Pulmonary artery endothelial cell (primary cell): ENCODE measurements at places on chromosomes 3 and 15. TPM values are rescaled to one million over a fixed set of nuclear protein-coding genes. Genes with fewer than 3 reads are reported as not detected.

The CCDC39 gene
- total RNA-seq: not detected in 2 replicates

- no peak for DNase-seq
Measured at GRCh38 chr3:71862371-71863140, 77.6 kb upstream of the PROK2 start.

GRCh38 chr3:33911525-33912322 lies 113.3 kb downstream of the PDCD6IP start:
- DNase-seq: no peak

- DNase-seq: no peak
Measured at GRCh38 chr15:50262533-50262932, 3.0 kb downstream of the HDC start.

- DNase-seq: peak; percentile 70
Measured at GRCh38 chr3:185744997-185745843, 79.6 kb downstream of the IGF2BP2 start.

The ARPIN gene
- total RNA-seq: 12.5 and 13.0 TPM in 2 replicates

GRCh38 chr15:57591237-57591821 lies 375 bp upstream of the MYZAP start:
- DNase-seq: no peak

The HIGD2B gene
- 0.07 and 0.13 TPM in 2 replicates for total RNA-seq

DNA sequence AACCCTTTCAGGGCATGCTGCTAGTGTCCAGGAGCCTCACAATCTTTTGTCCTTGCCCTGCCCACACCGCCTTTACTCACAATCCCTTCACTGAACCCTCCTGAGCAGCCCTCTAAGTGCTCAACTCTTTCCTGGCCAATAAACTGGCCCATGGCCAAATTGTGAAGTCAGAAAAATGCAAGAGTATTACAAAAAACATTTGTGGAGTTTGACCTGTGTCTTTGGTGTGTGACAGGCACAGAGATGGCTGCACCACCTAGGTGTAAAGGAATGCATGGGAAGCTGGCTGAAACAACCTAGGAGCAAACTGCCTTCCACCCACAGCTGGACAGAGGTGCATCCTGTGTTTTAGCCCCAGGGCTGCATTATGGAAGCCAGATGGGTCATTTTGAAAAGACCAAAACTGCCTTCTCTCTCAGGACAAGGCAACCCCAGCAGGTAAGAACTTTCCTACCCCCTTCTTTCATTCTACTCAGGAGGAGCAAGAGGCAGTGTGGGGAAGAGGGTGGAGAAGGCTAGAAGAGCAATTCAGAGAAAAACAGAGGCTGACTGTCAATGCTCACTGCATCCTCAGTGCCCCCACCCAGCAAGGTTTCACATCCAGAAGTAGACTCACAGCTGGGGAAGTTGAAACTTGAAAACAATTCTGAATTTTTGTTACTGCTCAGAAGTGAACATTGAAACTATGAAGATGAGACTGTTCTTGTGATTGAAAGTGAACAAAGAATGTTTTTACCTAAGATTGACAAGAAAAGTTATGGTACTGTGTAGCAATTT lies 78.6 kb downstream of the TRIM42 start:
- DNase-seq: no peak

The PAK2 gene
- 47.8 and 70.9 TPM in 2 replicates for total RNA-seq

DNA sequence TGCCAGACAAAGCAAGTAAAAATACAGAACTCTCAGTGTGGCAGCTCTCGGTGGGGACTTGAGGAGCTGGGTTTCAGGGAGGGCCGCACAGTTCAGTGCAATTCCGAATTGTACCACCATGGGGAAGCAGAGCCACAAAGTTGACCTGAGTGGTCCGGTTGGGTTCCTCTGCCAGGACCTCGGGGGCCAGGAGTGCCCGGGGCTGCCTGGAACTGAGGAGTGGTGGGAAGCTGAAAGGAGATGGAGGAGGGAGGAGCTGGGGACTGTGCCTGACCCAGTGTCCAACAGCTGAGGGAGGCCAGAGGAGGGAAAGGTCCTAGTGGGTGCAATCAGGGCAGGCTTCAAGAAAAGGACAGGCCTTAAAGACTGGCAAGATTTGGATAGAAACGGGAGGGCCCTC lies 32.2 kb upstream of the TRH start:
- DNase-seq: peak; percentile 8

GRCh38 chr15:78149805-78150751 lies 916 bp downstream of the IDH3A start:
- DNase-seq: no peak

The MINDY4B gene
- not detected in 2 replicates for total RNA-seq

DNA sequence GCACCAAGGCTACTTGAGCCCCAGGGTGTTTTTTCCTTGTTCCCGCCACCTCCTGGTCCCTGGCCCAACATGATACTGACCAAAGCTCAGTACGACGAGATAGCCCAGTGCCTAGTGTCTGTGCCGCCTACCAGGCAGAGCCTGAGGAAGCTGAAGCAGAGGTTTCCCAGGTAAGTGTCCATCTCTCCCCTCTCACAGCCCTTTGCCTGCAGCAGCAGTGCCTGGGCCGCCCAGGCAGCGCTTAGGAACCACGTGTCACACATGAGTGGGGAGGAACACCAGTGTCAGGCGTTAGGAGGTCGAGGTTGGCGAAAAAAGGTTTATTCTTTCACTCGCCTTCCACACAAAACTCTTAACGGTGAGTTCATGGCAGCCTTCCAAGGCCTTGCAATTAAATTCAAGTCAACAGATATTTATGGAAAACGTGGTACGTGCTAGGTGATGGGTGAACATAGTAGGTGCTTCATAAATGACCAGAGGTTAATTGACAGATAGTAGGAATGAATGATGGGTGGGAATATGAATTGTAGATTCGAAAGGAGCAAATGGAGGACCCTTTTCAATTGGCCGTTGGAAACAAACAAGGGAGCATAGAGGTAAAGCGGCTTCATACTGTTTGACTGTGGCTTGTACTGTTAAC lies 486 bp downstream of the CDIN1 start:
- no peak for DNase-seq

The ATP13A5 gene
- total RNA-seq: not detected in 2 replicates

- no peak for DNase-seq
Measured at GRCh38 chr3:42077785-42078184, 13.4 kb upstream of the TRAK1 start.

- no peak for DNase-seq
Measured at GRCh38 chr15:40234783-40235182, 4.1 kb upstream of the PAK6 start.

DNA sequence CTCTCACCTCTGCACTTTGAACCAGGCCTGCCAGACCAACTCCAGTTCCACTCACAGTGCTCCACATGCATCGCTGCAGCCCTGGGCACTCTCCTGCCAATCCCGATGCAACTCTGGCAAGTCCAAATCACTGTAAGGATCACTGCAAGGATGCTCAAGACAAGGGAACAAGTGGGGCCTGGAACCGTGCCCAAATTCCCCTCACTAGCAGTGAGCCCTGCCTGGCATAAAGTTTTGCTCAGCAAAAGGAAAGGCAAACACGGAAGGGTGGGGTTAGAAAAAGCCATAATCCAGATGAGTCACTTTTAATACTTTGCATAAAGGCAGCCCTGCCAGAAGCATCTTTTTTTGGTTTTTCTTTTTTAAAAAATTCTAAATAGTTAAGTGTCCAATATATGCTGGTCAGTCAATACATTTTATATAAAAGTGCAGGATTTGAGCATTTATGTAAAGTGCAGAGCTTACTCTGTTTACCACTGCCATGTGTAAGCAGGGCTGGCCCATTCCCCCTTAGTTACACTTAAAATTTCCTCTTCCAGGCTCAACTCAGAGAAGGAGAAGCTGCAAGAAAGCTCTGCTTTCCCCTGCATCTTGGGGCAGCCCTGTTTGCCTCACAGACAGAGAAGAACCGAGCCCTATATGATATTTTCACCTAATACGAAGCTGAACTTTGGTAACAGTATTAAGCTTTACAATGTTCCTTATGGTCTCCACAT lies 102.2 kb downstream of the CD47 start:
- no peak for DNase-seq

The LEO1 gene
- total RNA-seq: 23.1 and 36.6 TPM in 2 replicates

DNA sequence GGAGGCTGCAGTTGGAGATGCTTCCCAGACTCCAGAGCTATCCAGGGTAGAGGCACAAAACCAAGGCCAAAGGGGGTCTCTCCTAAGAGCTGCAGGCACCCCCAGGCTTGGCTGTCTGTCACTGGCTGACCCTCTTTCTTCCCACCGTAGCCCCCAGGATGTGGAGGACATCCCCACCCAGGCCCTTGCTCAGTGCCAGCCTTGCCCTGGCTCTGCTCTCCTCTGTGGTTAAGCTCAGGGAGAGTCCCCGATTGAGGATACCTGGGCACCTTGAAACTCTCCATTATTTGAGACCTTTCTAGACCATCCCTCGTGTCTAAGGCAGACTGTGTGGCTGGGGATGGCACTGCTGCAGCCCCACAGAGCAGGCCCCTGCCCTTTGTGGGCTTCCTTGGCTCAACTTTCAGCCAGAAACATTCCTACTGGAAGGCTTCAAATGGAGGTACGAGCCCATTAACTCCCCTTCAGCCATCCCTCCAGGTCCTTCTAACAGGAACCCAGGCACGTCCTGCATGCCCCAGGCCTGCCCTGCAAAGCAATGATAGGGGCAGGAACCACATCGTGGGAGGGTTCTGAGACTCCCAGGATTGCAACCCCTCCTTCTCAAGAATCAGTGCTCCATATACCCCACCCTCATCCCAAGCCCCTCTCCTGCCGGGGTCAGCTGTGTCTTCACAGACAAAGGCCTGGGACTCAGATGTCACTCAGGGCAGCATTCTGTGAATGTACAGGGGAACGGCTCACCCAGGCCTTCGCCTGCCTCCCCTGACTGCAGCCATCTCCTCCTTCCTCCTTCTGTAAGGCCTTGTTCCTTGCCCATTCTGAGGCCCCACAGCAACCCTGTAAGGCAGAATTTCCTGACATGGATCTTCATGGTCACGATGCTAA lies 102.9 kb upstream of the ABHD17C start:
- no peak for DNase-seq

- DNase-seq: no peak
Measured at GRCh38 chr15:86064326-86064725, 15.3 kb upstream of the AGBL1 start.

DNA sequence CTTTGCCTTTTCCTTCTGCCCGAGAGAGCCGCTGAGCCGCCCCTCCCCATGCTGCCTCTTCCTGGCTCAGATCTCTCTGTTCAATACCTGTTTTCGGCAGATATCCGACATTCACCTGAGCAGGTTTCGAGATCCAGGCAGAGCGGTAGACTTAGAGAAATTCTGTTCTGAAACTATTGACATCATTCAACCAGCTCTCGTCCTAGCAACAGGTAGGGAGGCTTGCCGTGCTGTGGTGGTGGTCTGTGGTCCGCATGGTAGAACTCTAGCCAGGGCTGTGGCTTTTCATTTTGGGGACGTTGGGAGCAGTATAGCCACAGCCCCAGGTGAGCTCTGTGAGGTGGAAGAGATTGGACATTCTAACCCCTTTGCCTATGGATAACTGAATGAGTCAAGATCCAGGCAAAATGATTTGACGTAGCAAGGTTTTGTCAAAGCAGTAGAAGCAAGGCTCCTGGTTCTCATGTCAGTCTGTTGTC lies 810 bp downstream of the TMEM62 start:
- no peak for DNase-seq

DNA sequence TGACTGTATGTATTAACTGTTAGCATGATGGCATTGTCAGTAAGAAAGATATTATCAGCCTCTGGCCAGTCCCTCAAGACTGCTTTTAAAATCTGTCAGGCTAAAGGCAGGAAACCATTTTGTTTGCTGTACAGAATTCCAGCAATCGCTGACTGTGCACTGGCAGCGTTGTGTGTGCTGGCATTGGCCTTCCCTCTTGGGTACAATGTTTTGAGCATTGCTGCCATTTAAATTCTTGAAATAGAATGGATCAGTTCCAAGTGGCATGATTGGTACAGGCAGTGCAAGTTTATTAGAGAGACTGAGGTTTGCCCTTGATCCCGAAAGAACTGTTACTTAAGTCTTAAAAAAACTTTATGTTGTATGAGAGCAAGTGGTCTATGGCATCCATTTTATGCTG lies 788.7 kb downstream of the OTOL1 start:
- DNase-seq: no peak

The DOCK3 gene
- under 0.01 and 0.04 TPM in 2 replicates for total RNA-seq

DNA sequence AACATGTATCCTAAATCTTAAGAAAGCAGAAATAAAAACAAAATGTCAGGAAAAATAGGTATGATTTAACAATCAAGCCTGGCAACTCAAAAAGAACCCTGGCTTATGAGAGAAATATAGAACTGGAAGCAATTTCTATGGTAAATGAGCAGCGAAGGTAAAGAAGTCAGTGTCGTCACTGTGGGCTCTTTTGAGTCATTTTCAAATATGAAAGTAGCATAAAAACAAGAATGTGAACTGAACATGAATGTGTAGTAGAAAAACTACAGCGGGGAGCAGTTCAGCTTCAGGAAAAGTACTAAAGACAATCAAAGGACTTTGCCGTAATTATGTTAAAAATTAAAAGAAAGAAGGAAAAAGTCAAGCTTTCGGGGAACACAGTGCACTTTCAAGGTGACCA lies 17.5 kb downstream of the LSG1 start:
- DNase-seq: no peak

The CMSS1 gene
- 15.0 and 23.0 TPM in 2 replicates for total RNA-seq

The COL8A1 gene
- 251 and 873 TPM in 2 replicates for total RNA-seq

DNA sequence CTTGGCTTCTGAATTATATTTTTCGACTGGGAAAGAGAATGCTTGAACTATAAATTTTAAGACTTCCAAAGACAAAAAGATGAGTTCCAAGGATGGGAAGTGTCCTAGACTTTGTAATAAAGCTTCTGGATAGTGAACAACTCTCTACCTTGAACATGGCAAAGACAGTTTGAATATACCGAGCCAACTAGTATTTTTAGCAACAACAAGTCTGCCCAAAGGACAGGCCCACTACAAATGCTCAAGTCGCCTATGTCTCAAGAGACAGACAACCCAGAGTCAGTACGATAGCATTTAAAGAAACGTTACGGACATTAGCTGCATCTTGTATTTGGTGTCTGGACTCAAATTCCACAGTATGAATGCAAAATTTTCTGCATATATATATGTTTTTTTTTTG lies 175.3 kb upstream of the SLC2A2 start:
- no peak for DNase-seq
